ENCODE measurements at places on chromosomes 12 and 14.

DNA sequence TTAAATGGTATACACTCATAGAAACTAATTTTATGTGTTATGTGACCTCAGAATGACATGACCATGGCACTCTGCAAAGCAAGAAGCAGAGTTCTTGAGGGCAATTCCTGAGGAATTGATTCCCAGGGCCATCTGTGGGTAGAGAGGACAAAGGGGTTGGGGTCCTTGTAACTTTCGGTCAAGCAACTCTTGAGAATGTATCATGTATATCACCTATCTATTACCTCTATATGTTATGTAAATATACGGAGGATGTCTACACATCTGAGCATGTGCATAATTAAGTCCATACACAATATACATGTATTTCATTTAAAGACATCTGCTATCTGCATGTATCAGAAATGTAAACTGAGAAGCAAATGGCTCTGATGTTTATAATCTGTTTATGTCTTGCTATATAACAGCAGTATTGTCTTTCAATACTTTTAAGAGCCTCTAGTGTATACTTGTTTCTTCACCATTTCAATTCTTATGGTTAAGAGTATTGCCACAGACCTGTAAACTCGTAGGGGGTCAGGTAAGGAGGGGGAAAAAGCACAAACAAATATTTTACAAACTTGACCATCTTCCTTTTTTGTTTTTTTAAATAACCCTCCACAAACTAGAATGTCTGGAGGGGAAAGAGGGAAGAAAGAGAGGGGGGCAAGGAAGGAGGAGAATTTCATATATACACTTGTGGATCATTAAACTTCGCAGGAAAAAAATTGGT lies 4.5 kb downstream of the FOXA1 start:
- DNase-seq, result no peak

GRCh38 chr12:43891856-43892574 lies 56.1 kb downstream of the TMEM117 start:
- DNase-seq, result no peak

GRCh38 chr14:105084741-105085571 lies 19.7 kb upstream of the GPR132 start:
- no peak for DNase-seq

- DNase-seq, result no peak
Measured at GRCh38 chr12:128861226-128862016, 8.1 kb downstream of the GLT1D1 start.

GRCh38 chr12:6123258-6123657 lies 1.2 kb downstream of the VWF start:
- DNase-seq, result no peak

- no peak for DNase-seq
Measured at GRCh38 chr14:37172936-37173614, 669 bp upstream of the SLC25A21 start.

- peak; percentile 35 for DNase-seq
Measured at GRCh38 chr12:95182868-95183415, 34.3 kb downstream of the FGD6 start.

- no peak for DNase-seq
Measured at GRCh38 chr12:102964872-102965271, 7.4 kb downstream of the ASCL1 start.

DNA sequence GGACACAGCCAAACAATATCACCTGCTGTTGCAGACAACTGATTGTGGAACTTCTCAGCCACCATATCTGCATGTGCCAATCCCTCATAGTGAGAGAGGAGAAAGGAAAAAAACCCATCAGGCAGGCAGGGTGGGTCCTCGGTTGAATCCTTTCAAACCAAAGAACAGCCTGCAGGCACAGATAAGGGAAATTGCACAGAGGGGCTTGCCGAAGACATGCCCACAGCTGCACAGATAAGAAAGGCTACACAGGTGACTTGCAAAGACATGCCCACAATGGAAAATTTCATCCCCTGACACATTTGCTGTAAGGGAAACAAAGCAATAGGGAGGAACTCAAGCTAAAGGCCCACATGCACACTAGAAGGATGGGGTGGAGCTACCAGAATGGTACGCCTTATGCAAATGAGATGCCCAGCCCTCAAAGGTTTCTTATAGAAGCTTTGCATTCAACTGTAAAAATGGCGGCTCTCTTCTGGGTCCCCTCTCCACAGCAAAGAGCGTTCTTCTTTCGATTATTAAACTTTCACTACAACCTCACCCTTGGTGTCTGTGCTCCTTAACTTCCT lies 170.0 kb upstream of the TMPO start:
- DNase-seq, result no peak

DNA sequence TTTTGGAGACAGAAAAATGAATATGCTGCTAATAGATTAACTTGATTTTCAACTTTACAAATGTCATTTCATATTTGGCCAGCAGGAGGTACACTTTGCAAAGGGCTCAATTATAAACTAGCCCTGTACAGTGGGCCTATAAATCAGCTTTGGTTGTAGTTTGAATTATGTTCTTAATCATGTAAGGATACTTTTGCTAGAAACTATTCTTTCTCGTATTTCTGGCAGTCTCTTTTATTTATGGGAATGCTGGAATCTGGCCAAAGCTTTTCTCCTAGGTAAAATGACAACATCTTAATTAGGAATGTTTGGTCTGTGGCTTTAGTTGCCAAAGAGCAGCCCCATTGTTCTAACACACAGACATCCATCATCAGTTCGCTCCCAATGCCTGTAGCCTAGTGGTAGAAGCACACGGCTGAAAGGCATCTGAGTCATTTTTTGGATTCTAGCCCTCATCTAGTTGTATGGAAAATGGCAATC lies 1322.3 kb upstream of the SEL1L start:
- peak; percentile 94 for DNase-seq

GRCh38 chr14:95133282-95133681 lies 24.0 kb downstream of the DICER1 start:
- no peak for DNase-seq

- no peak for DNase-seq
Measured at GRCh38 chr12:126747530-126748149, 1519.3 kb upstream of the TMEM132C start.

DNA sequence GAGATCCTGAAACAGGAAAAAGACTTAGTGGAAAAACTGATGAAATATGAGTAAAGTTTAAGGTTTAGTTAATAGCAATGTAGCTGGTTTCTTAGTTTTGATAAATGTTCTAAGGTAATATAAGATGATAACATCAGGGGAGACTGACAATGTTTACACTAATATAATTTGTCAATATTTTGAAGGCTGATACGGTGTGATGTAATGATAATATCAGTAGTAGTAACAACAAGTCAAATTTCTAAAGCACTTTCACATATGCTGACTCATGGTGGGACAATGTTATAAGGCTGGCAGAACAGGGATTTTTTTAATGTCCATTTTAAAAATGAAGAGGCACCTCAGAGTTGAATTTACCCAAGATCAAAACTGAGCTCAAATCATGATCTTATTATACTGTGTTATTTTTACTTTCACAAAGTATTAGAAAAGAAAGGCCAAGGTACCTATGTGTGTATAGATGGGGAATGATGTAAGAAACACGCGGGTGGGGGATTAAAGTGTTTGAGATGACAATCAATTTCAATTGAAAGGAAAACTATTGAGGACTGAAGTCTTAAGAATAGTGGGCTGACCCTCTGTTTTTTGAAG lies 2.4 kb upstream of the FLRT2 start:
- no peak for DNase-seq

- no peak for DNase-seq
Measured at GRCh38 chr12:101696251-101697196, 916 bp upstream of the CHPT1 start.

GRCh38 chr12:33423706-33424105 lies 15.9 kb downstream of the SYT10 start:
- no peak for DNase-seq

DNA sequence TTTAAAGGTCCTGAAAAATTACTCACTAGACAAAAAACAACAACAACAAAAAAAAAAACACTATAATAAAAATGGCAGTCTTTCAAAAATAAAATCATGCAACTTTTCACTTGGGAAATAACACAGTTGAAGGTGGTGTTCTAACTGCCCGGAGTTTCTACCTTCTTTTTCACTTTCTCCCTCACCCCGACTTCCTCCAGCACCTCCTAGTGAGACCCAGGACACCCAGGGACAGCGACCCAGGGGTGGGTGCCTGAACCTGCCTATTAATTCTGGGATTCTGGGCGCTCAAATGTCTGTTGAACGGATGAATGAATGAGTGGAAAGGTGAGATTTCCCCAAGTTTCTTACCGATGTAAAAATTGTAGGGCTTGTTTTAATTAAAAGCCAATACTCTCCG lies 2.0 kb upstream of the FZD10 start:
- DNase-seq, result no peak

GRCh38 chr14:68824517-68825347 lies 31.9 kb upstream of the ZFP36L1 start:
- DNase-seq, result no peak

GRCh38 chr12:82898441-82898840 lies 211.7 kb downstream of the TMTC2 start:
- DNase-seq, result no peak

DNA sequence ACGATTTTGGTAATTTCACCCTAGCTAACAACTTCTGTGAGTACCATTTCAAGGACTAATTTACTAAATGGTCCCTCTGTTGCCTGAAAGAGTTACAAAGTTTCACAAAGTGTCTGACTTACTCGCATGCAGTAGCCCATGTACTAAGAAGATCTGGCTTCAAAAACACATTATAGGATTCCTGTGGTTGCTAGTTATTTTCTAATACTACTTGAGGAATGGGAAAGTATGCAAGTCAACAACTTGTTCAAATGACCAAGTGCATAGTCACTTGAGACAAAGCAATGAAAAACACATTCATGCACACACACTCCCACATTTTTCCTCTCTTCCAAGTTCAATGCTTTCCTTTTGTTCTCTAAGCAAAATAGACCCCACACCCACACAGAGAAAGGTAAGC lies 219.7 kb upstream of the TMPO start:
- DNase-seq, result no peak

Measured in fibroblast of skin of left quadriceps (primary cell).